ENCODE measurements at places on chromosomes 3 and 15.

GRCh38 chr15:30940359-30940758, 36.6 kb downstream of the FAN1 start:
- no peak for DNase-seq

DNA sequence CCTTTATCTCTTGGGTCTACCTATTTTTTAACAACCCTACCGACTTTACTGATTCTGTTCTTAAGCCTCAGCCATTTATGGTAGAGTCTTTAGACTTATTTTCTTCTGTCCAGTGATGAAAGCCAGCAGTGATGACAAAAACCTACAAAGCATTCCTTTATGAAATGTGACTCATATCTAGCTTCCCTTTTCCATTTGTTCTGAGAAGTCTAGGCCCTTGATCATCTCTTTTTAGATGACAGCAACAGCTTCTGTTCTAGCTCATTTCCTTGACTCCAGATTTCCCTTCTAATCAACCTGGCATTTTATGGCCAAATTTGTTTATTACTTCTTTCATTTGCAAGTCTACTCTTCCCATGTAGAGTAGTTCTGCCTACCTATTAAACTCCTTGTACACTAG, 36.1 kb downstream of the CFAP44 start:
- DNase-seq: no peak

- DNase-seq: no peak
Observed at GRCh38 chr3:70766301-70766700, 453.9 kb upstream of the MDFIC2 start.

DNA sequence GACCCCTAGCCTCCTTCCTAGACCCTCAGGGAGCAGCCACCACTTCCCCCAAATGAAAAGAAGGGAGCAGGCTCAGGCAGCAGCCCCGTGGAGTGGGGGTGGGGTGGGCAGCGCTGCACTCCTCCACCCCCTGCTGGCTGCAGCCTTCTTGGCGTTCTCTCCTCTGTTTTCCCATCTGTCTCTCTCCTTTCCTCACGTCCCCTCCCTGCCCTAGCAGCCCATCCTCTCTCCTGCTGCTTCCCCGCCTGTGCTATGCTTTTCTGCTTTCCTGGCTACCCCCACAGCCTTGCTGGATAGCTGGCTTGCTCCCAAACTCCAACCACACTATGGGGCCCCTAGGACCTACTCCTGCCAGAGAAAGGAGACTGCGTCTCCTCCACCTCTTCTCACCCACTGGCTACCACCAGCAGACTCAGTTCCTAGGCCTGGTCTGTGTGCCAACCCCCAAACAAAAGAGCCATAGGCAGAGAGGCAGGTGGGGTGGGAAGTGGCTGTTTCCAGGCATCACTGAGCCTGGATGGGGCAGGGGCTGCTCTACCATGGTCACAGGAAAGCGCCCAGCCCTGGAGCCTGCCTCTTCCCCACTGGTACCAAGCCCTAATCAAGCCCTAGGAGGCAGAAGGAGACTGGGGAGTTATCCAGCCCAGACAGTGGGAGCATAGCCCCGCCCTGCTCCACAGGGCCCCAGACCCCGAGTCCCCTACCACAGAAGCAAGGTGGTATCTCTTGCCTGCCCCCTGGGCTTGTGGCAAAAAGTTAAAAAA, 3.4 kb upstream of the DISP2 start:
- no peak for DNase-seq

DNA sequence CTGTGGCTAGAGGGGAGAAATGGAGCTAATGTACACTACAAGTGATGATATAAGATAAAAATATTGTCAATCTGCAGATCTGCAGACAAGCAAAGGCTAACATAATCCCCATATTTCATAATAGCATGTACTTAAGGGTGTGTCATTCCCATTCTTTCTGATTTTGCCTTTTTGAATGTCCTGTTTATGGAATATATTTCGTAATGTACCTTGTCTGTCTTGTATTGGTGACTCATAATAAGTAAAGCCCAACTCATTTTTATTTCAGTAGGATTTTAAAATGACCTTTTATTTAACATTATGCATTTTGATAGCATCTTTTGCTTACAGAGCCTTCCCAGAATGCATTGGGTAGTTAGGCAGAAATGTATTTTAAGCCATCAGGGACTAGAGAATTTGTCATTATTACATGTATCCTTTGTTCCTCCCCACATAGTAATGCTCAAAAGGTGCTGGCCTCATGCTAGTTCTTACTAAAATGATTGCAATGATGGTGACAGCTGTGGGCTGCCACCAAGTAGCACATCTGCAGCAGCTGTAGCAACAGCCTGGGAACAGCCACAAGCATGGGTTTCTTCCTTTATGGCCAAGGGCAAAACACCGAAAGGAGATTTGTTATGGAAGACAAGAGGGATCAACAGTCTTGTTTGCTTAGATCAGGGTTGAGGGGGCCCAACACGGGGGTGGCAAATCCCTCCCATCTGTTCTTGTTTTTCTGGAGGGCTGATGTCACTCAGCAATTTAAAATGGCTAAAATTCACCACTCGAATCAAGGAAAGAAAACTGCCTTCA, 188.5 kb downstream of the CADPS start:
- no peak for DNase-seq

GRCh38 chr3:149356044-149356592, 21.3 kb downstream of the TM4SF1 start:
- no peak for DNase-seq

DNA sequence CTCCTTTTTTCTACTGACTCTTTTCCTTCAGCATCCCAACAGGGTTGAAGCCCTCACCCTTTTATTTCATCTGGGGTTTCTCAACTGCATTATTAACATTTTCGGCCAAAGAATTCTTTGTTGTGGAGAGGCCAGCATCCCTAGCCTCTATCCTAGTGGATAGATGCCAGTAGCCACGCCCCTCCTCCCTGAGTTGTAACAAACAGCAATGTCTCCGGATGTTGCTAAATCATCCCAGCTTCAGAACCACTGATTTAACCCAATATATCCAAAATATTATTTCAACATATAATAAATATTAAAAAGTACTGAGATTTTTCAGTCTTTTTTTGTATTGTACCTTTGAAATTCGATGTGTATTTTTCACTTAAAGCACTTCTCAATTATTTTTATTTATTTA, 2.0 kb upstream of the RNF111 start:
- DNase-seq: no peak

DNA sequence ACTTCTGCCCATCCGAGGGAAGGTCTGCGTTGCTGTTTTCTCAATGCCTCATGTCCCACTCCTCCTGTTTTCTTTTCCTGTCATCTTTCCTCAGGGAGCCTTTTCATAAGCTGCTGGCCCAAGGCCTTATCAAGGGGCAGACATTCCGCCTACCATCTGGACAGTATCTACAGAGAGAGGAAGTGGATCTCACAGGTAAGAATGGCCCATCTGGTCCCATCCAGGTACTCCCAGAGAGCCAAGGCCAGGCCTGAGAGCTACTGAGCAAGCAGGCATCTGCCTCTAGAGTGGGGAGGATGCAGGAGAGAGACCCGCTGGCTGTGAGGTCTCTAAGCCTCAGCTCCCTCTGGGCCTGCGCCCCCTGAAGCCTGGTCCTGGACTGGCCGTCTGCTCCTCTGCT, 81.5 kb upstream of the LIMD1 start:
- no peak for DNase-seq

- DNase-seq: no peak
Observed at GRCh38 chr15:29784413-29784812, 37.9 kb downstream of the TJP1 start.

GRCh38 chr3:110743202-110743601, 328.4 kb upstream of the NECTIN3 start:
- DNase-seq: no peak

- DNase-seq: no peak
Observed at GRCh38 chr3:125589547-125590122, 5.7 kb downstream of the OSBPL11 start.

DNA sequence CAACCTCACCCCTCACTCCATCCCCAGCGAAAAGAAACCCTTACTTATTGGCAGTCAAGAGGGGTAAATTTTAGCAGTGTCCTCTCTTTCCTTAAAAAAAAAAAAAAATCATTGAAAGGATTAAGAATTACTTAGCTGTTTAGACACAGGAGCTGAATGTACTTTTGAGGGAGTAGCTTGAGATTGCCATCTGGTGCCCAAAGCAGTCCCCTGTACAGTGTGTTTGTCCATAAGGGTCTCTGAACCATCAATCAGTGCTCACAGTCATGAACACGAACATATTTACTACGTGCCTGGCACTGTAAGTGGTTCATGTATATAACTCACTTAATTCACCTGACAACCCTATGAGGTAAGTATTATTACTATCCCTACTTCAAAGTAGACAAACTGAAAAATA, 463.5 kb downstream of the RAP2B start:
- no peak for DNase-seq

DNA sequence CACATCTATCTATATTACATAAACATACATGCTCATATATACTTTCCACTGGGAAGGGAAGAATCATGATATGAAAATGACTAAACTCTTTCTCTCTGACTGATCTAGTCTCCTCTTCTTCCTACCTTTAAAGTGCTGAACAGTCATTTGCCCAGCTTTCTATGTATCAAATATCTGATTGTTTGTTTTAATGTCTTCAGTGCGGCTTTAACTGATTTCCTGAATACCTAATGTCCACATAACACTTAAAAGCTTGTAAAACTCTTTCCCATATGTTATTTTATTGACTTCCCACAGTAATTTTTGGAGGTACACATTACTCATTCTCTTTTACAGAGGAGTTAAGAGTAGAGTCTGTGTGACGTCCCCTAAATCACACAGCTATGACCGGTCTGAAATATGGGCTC, 28.2 kb downstream of the CPOX start:
- no peak for DNase-seq

GRCh38 chr3:80157546-80157945, 389.7 kb upstream of the ROBO1 start:
- DNase-seq: no peak

All from activated T-helper 1 cell treated with anti-CD3 and anti-CD28 coated beads, Interleukin-2, amount 50 U/mL, for 16 hours (primary cell).